Cardiac fibroblast (primary cell): ENCODE measurements at places on chromosomes 3 and 15.
A peak's percentile ranks its signal among the peaks of the same experiment; 100 is the strongest.

DNA sequence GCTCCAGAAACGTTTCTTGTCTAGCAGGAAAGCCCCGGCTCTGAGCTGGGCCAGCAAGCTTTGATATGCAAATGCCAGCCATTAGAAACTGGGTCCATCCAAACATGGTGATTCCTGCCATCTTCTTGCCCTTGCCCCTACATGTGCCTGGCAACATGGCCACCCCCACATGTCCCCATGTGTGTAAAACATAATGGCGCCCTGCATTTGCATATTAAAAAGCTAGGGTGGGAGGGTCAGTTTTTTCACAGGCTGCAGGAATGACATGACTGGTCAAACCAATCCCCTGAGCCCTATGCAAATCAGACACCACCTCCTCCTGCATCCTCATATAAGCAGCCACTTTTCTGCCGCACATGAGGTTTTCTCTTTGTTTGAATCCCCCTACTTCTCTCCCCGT is 21.2 kb downstream of the GPR156 start:
- no peak for DNase-seq

DNA sequence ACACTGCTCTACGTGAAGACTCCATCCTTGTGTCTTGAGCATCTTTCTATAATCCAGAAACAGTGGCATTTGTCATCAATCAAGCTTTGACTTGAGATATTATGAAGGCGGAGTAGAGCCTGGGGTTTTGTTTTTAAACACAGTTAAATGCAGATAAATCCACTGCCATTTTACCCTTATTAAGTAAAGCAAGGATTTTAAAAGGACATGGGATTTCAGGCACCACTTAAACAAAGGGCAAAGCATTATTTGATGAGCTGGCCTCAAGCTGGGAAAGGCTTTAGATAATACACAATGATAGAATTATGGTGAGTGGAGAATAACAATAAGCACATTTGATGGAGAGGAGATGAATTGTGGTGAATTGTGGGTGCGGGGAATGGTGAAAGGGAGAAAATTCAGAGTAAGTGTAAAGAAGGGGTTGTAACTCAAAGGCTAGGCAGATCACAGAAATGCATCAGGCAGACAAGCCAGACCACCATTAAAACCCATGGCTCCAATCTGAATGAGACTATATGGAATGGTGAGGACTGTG is 54.9 kb upstream of the GLCE start:
- DNase-seq = no peak

- no peak for DNase-seq
Observed at GRCh38 chr3:61724801-61725200, 163.4 kb downstream of the PTPRG start.

- no peak for DNase-seq
Observed at GRCh38 chr3:9080163-9080562, 116.9 kb upstream of the RAD18 start.

DNA sequence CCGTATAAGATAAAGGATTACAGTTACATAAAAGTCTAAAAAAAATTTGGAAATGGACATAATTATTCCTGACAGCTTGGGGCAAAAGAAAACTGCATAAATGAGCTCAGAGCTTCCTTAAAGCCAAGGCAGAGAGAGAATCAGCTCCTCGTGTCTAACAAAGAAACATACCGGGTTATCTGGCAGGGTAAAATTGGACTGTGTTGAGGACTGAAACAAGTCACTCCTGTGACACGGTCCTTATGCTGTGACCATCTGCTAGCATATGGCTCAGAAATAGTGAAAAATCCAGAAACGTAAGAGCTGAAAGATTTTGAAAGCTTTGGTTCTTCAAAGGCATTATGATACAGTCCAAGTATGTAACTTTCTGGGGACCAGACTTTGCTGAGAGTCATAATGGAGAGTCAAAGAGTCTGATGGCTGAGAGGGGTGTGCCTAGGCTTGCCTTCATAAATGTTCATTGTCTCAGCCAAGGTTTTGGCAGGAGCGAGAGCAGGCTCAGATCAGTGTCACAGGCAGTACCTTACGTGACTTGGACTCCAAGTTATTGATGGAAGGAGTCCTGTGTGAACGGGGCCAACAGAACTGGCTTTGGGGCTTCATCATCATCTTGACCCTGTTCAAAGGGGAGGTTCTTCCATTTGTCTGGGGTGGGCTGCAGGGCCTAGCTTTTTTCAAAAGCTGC is 12.5 kb downstream of the MAP6D1 start:
- no peak for DNase-seq

GRCh38 chr15:31254431-31255175 is 72.0 kb upstream of the KLF13 start:
- DNase-seq = peak; percentile 73

DNA sequence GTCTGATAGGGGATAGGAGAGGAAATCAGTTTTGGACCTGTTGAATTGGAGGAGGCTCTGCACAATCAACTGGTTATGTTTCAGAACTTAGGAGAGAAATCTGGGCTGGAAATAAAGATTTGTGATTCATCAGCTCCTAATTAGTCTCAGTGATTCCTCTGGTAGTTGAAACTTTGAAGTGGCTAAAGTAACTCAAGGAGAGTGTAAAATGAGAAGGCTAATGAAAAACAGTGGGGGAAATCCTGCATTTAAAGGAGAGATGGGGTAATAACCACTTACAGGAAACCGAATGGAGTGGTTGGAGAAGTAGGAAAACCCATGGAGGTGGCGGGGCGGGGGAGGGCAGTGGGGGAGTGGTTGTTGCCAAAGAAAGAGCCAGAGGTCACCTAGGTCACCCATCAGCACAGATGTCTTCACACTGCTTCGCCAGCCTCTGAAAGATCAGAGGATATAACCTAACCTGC is 32.6 kb downstream of the MAP2K5 start:
- no peak for DNase-seq

DNA sequence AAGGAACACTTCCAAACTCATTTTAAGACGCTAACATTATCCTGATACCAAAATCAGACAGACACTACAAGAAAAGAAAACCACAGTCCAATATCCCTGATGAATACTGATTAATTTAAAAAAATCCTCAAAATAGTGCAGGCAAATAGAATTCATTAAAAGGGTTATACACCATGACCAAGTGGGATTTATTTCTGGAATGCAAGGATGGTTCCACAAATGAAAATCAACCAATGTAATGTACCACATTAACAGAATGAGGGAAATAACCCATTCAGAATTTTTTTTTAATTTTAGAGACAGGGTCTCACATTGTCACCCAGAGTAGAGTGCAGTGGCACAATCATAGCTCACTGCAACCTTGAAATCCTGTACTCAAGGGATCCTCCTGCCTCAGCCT is 17.3 kb upstream of the AP4E1 start:
- no peak for DNase-seq

GRCh38 chr3:189238071-189238470 is 66.3 kb downstream of the TPRG1 start:
- no peak for DNase-seq

GRCh38 chr15:50059883-50060282 is 59.1 kb downstream of the ATP8B4 start:
- no peak for DNase-seq

DNA sequence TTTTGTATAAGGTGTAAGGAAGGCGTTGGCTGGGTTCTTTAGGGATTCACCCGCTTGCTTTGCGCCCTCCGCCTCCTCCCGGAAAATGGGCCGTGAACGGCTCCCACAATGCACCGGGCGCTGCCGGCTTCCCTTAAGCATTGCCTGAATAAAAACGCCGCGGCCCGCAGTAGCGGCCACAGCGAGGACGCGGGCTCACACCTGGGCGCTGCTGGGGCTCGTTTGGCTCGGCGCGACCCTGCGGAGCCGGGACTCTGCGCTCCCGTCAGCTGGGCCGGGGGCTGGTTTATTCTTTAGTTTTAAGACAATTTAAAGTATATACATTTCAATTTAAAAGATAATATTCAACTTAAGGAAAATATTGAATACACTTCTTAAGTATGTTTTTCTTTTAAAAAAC is 343.5 kb upstream of the RGMA start:
- no peak for DNase-seq

DNA sequence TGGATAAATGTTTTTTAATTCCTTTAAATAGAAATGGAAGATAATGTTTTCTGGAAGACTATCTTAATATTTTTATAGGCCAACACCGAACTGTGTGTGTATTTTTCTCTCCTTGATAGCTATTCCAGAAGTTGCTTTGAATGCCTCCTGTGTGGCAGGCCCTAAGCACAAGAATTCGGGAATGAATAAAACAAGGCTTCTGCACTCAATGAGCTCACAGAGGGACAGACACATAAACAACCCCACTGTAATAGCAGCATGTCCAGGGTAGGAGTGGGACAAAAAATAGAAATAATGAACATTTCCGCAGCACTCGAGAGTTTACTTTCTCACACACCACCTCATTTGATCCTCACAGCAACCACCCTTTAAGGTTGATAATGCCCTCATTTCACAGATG is 18.0 kb downstream of the SRGAP3 start:
- DNase-seq = no peak

GRCh38 chr3:126858887-126859286 is 124.0 kb upstream of the PLXNA1 start:
- peak; percentile 96 for DNase-seq

DNA sequence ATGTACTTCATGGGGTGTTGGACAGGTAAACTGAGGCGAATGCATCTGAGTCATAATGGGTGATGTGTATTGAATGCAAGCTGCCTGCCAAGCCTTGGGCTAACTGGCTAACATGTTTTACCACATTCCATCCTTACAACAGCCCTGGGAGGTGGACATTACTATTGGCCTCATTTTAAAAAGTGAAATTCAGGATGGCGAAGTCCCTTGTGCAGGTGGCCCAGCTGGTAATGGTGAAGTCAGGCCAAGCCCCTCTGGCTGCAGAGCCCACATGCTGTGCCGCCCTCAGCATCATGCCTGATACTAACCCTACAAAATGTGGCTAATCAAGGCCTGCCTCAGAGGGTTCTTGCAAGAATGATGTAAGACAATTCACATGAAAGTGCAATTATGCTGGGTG is 60.0 kb upstream of the CHD2 start:
- DNase-seq = no peak

- peak; percentile 58 for DNase-seq
Observed at GRCh38 chr15:77024273-77025082, 29.6 kb downstream of the PSTPIP1 start.

- DNase-seq = no peak
Observed at GRCh38 chr15:32853592-32853991, 135.8 kb downstream of the GREM1 start.

DNA sequence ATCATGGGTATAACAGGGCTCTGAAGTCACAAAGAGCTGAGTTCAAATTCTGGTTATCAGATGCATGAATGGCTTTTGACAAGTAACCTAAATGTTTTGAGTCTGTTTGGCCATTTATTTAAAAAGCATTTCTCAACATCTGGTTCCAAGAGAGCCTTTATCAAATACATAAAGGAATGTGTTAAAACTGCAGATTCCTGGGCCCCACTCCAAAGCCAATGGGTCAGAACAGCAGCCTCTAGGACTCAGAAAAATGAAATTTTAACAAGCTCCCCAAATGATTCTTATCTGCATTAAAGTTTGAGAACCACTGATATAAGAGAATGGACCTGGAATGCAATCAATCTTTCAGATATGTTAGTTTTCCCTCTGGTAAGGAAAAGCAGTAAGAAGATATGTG is 3.4 kb downstream of the B4GALT4 start:
- DNase-seq = peak; percentile 54

DNA sequence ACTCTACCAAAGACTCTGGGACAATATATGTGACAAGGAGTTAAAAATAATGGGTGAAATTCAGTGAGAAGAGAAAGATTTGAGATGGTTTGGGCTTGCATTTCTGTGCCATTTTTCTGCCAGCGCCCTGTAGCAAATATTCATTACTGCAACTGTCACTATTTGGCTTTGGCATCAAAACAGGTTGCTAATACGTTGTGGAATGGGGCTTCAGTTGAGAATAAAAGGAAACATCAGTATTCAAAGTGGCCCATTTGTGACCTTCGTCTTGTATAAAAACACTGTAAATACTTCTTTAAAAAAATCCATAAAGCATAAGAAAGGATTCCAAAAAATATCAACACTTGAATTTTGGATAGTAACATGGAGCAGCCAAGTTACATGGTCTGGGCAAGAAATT is 309.2 kb downstream of the ZNF385D start:
- no peak for DNase-seq

- peak; percentile 62 for DNase-seq
Observed at GRCh38 chr3:194565597-194566190, 67.5 kb downstream of the TMEM44 start.

GRCh38 chr15:60471314-60471713 is 7.6 kb downstream of the ICE2 start:
- DNase-seq = no peak

GRCh38 chr15:91522605-91523332 is 330.7 kb upstream of the SLCO3A1 start:
- peak; percentile 82 for DNase-seq

DNA sequence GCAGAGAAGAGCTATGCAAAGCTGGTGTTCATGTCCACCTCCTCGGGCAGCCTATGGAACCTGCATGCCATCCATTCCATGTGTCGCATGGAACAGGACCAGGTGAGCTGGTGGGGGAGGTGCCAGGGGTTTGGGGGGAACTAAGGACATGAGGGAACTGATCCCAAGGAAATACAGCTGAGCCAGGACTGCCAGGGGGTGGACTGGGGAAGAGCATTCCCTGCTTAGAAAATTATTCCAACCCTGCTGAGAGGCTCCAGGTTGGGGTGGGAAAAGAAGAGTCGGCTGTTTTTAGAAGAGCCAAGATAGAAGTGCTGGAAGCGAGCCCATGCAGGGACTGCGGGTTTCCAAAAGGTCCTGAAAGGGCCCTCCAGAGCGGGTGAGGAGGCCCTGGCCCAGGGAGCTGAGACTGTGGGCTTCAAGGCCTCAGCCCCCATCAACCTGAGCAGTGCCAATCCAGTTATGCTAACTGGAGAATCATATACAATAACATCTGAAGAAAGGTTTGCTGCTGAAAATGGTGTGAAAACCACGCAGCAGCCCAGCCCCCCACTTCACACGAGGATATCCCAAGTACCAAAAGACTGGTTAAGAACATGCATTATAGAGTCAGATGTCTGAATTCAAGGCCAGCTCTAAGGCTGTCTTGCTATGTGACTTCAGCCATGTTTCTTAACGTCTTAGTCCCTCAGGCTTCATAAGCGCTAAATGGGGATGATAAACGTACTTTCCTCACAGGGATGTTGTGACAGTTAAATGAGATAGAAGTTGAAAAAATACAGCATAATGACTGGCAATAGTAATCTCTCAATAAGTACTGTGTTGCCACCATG is 7.8 kb downstream of the DISP2 start:
- no peak for DNase-seq

DNA sequence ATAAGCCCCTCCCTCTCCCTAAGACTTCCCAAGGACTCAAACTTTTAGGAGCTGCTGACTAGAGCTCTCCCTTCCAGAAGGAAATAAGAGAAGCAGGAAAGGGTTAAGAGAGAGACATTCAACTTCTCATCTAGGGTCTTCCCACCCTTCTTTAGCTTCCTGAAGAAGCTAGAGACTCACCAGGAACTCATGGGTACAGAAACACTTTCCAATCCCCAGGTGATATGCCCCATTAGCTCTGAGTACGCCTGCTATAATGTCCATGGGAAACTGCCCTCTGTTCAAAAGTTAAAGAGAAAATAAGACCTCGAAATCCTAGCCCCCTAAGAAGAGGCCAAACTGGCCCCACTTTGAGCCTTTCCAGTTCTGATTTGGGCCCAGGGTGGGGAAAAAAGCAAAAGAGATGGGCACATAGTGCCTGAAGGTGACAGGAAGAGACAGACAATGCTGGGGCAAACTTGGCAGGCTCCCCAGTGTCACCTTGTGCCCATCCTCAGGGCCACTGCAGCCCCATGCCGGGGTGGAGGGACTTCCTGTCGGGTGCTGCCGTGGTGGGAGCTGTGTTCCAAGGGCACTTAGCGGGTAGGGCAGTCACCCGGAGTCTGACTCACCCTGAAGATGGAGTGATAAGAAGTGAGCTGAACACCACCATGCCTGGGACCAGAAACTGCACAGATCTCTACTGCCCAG is 29.5 kb downstream of the CCDC12 start:
- DNase-seq = peak; percentile 34

GRCh38 chr3:161689584-161690298 is 193.1 kb downstream of the OTOL1 start:
- DNase-seq = no peak
